Hippocampal formation (tissue), 2 donors: ENCODE measurements at places on chromosomes 3 and 15.

GRCh38 chr3:52190294-52191074 lies 7.5 kb upstream of the ALAS1 start:
- peak; percentile 55 for DNase-seq

DNA sequence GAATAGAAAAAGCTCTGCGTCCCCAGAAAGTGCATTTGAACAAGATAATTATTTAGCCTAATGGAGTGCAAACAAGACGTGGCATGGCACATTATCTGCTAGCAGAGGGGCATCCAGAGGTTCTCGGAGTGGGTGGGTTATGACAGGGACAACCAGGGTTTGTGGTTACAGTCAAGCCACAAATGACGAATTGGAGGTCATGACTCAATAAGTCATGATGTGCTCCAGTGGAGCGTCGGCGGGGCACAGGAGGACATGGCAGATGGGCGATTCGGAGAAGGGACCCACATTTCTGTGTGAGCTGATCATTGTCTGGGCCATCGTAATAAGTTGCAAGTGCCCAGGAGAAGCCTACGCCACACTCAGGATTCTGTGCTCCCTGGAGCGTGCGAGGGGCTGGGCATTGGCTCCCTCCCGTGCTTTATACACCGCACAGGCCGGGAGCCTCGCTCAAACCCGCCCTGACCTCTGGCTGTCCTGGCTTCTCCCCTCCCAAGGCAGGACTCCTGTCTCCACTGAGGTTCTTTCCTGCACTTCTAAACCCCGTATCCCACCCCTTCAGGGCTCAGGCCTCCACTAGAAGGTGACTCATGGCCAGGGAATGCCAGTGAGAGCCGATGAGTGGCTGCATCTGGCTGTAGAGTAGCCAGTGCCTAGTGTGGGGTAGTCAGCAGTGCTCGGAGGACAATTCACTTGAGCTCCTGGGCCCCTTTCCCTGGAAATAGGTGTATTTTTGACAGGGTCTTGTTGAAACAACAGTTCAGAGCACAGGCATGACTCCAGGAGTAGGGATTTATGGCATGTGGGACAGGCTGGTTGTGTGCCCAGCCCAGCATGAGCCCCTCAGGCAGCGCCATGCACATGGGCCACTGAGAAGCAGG lies 67.4 kb downstream of the GRIP2 start:
- no peak for DNase-seq

- DNase-seq, result peak; percentile 79
These were observed 4.4 kb downstream of the CPLX3 start for GRCh38 chr15:74830868-74831267.

DNA sequence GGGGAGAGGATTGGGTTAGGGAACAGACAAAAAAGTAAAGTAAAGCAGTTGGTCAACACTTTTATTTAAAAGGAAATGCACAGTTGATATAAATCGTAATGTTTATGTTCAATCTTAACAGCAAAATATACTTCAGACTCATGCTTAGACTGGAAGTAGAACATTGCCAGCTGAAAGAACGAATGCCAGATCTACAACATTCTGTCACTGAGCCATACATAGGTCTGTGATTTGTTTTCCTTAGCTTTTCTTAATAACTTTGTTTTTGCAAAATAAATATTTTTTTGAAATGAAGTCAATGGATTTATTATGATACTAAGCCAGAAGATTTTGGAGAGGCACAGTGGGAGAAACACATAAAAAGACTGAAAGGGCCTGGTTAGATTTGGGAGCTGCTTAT lies 62.0 kb downstream of the LEKR1 start:
- no peak for DNase-seq

GRCh38 chr3:25150199-25150598 lies 277.9 kb upstream of the RARB start:
- DNase-seq, result no peak

DNA sequence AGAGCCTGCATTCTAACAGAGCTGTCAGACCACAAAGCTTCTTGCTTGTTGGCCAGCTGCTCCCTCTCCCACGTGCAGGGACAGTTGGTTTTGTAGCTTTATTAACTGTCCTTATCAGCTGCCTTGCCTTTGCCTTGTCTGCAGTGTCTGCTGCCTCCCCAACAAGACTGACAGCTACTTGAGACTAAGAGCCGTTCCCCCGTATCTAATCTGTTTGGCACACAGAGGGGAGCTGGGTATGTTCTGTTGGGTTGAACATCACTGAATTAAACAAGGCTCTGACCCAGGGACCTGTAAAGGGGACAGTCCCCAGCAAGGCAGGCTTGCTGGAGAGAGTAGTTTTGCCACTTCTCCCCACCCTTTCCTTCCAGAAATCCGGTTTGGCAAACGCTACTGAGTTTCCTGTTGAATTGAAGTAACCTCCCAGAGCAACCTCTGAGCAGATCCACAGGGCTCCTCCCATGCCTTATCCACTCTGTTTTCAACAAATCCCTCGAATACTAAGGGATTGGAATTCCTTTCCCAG lies 116.1 kb downstream of the ANP32A start:
- no peak for DNase-seq

DNA sequence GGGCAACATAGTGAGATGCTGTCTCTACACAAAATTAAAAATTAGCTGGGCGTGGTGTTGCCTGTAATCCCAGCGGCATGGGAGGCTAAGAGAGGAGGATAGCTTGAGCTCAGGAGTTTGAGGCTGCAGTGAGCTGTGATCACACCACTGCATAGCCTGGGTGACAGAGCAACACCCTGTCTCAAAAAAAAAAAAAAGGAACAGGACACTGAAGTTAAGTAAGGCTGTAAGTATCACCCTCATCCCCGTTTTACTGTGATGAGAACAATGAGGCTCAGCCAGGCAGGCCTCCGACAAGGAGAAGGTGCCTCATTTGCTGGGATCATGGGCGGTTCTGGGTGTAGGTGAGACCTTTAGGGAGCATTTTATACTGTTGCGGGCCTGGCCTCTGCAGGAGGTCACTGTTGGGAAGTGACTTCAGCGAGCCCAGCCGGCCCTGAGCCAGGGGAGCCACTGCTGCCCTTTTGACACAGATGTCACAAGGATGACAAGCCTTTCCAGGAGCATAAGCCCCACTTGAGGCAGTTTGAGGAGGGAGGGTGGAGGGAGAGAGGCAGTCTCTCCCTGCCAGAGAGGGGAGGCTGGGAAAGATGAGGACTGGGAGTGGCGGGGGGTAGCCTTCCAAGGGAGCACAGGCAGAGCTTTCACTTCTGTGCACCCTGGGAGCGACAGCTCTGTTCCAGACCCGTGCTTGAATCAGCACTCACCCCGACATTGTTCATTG lies 30.8 kb downstream of the IRAK2 start:
- DNase-seq, result no peak

DNA sequence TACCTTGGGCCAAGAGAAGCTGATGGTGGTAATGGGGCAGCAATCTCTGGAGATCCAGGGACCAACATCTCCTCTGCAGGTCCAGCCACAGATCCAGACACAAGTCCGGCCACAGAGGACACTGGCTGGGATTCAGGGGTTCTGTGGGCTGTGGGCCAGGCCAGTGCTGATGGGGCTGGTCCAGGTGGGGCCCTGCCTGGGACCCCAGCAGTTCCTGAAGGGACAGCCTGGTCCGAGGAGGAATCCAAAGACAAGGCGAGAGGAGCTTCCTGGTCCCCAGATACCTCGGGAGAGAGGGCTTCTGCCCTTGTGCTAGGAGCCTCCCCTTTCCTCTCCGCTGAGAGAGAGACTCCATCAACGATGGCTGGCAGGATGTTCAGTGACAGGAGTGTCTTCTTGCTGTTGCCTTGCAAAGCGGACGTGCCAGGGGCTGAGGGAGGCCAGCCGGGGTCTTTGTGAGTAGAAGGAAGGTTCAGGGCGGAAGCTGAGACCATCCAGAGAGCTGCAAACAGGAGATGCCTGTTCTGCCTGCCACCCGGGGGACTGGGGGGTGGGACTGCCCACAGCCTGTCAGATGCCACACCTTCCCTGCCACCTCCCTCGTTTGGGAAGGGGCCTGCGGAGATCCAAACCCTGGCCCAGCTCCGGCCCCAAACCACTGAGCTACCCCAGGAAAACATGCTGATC lies 24.5 kb upstream of the GOLGA6C start:
- DNase-seq, result no peak
